ENCODE measurements at places on chromosomes 5 and 9. TPM values are rescaled to one million over a fixed set of nuclear protein-coding genes. Genes with fewer than 3 reads are reported as not detected.

CEP72 gene
- total RNA-seq: 25.8 TPM

PKD2L2 gene
- not detected for total RNA-seq

ADGRV1 gene
- under 0.01 TPM for total RNA-seq

DBH gene
- total RNA-seq: not detected

TAF11L12 gene
- not detected for total RNA-seq

NXNL2 gene
- total RNA-seq: not detected

KIF20A gene
- 102 TPM for total RNA-seq

SPAG8 gene
- 0.36 TPM for total RNA-seq

PCDHB1 gene
- not detected for total RNA-seq

PCDHA1 gene
- not detected for total RNA-seq

ADAMTS12 gene
- 2.5 TPM for total RNA-seq

PCDHGB5 gene
- 12.5 TPM for total RNA-seq

MOB3B gene
- 8.5 TPM for total RNA-seq

KIAA1958 gene
- 3.7 TPM for total RNA-seq

TEX48 gene
- total RNA-seq: not detected

DMRT3 gene
- not detected for total RNA-seq

OSMR gene
- 28.0 TPM for total RNA-seq

EQTN gene
- total RNA-seq: 0.93 TPM

AQP3 gene
- not detected for total RNA-seq

ARID3C gene
- total RNA-seq: 0.15 TPM

RAB3C gene
- not detected for total RNA-seq

HTR1A gene
- not detected for total RNA-seq

FABP6 gene
- total RNA-seq: not detected

FBLL1 gene
- 2.0 TPM for total RNA-seq

HSPB3 gene
- not detected for total RNA-seq

INSL4 gene
- total RNA-seq: not detected

PGM5 gene
- 0.15 TPM for total RNA-seq

HSPA4 gene
- total RNA-seq: 192 TPM

SPATA31E1 gene
- under 0.01 TPM for total RNA-seq

CORO2A gene
- total RNA-seq: 7.3 TPM

SPINK7 gene
- total RNA-seq: not detected

MTREX gene
- 134 TPM for total RNA-seq

CATSPER3 gene
- total RNA-seq: 0.15 TPM

EMB gene
- total RNA-seq: 5.1 TPM

CNTLN gene
- total RNA-seq: 13.3 TPM

LCN6 gene
- total RNA-seq: not detected

SH3RF2 gene
- under 0.01 TPM for total RNA-seq

All from melanocyte of skin (primary cell).